ENCODE measurements at places on chromosomes 1 and 21.
A peak's percentile ranks its signal among the peaks of the same experiment; 100 is the strongest.

GRCh38 chr1:2586154-2587070 lies at the start of gene PRXL2B:
Gene PRXL2B (plus strand): TSS chr1:2586777. CDS start chr1:2586886, 109 bp downstream.
- peak; percentile 98 for DNase-seq

- peak; percentile 61 for DNase-seq
Observed at GRCh38 chr1:109499661-109500536, 6.0 kb downstream of the CYB561D1 start.

- no peak for DNase-seq
Observed at GRCh38 chr1:180237869-180238476, 7.9 kb downstream of the LHX4 start.

DNA sequence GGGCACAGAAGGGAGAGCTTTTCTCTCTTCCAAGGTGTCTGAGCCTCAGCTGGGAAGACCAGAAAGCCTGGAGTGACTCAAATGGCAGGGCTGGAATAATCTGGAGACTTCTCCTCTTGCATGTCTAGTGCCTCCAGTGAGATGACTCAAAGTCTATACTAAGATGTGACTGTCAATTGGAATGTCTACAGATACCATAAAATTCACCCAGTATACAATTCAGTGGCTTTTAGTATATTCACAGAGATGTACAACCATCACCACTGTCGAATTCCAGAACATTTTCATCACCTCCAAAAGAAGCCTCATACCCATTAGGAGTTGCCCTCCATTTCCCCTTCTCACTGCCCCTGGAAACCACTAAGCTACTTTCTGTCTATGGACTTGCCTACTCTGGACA lies 47.9 kb upstream of the CNN3 start:
- DNase-seq: peak; percentile 83

DNA sequence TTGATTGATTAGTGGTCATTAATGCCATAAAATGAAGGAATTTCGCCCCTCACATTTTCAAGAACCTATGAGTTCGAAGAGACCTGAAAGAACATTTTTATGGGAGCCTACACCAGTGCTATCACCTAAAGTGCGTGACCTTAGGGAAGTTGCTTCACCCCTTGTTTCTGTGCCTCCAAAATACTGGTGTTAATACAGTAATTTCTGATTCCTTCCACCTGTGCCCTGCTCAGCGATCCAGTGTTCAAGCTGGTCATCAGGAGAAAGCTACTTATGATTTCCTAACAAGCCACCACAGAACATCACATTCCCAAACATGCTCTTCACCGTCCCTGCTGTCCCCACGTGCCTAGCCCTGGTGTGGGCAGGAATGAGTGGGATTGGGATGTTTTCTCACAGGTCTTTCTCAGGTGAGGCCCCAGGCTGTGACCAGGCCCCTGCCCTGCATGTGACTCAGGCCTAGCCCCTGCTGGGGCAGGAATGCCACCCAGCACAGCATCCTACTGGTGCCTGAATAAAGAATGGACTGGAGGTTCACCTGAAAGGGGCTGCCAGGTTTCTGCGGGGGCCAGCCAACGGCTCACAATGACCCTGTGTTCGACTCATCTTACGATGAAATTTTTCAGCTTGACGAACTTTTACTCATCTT lies 60.3 kb downstream of the CD247 start:
- DNase-seq: no peak

- no peak for DNase-seq
Observed at GRCh38 chr1:162561616-162562469, at the start of gene UAP1. Gene UAP1 (plus strand): TSS chr1:162561722. CDS start chr1:162566069, 4,347 bp downstream.

GRCh38 chr21:36456729-36457414 lies 23.1 kb downstream of the CLDN14 start:
- peak; percentile 42 for DNase-seq

- DNase-seq: peak; percentile 49
Observed at GRCh38 chr1:16013220-16013907, 4.5 kb downstream of the HSPB7 start.

- DNase-seq: no peak
Observed at GRCh38 chr21:34826836-34827235, 158.0 kb downstream of the CLIC6 start.

DNA sequence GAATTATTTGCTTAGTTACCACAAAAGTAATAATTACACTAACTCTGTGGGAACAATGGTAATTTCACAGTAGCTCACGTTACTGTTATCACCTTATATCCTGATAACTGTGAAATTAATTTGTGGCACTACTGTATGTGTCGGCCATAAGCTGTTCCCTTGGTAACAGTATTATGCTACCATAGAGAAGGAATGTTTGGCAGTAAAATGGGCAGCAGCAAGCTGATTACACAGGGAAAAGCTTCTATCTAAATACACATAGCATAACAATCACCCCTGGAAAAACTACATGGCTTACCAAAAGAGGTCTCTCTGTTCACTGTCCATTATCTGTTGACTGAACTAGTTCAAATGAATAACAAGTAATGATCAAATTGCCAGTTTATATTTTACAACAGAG lies 124.1 kb downstream of the DPYD start:
- no peak for DNase-seq

GRCh38 chr1:172977296-172978017 lies 73.3 kb downstream of the TNFSF18 start:
- peak; percentile 87 for DNase-seq

GRCh38 chr1:27591622-27592021 lies 12.3 kb downstream of the AHDC1 start:
- peak; percentile 54 for DNase-seq

- DNase-seq: no peak
Observed at GRCh38 chr1:29739176-29739575, 502.9 kb downstream of the PTPRU start.

DNA sequence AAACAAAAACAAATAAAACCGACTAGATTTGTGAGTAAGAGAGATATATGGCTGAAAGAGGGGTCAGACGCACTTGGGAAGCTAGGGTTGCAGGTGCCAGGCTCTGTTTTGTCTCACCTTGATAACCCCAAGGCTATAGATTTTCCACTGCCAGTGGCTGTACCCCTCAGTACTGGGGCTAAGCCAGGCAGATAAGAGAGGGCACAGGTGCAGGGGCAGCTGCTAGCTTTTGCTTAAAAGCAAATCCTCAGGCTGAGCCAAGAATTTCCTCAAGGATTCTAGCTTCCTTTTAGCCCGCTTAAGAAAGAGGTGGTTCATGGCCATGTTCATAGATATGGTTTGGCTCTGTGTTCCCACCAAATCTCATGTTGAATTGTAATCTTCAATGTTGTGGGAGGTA lies 57.9 kb downstream of the OVGP1 start:
- DNase-seq: no peak

DNA sequence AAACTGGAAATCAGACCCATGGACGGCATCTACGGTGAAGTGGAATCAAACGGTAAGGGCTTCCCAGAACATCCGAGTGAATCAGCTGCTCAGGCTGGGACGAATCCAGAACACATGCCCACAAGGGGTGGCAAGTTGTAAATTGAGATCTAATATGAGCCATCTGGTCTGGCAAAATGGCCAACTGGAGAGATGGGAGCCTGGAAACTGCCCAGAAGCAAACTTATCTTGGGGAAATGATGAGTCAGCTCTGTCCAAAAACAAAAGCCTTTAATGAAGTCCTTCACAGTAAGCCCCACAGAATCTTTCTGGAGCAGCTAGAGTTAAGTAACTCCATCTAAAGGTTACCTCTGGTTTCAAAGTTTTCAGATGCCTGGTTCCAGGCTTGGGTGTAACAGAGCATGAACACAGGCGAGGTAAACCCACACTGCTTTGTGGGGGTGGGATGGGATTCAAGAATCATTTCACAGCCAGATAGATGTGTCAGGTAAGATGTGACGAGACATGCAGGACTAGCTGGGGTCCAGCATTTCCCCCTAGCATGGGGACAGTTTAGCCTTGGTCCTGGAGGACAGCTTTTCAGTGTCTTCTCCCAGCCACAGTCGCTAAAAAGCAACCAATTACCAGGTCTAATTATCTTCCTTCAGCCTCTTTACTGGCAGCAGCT lies 10.5 kb upstream of the SRP9 start:
- DNase-seq: peak; percentile 97

DNA sequence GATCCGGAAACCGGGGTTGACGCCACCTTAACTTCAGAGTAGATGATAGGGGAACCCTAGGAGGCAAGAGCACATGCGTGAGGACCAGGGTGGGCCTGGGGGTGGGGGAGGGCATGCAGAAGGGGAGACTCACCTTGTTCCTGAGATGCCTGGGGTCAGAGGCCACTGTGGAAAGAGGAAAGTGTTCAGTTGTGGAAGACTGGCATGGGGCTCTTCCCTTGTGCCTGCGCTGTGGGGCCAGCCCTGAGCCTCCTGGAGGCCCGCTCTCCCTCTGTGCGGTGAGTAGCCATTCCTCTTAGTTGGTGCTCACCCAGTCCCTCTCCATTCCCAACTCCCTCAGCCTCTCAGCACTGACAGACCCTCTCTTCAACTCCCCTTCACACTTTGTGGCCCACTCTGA lies 36.6 kb downstream of the FCRL5 start:
- no peak for DNase-seq

DNA sequence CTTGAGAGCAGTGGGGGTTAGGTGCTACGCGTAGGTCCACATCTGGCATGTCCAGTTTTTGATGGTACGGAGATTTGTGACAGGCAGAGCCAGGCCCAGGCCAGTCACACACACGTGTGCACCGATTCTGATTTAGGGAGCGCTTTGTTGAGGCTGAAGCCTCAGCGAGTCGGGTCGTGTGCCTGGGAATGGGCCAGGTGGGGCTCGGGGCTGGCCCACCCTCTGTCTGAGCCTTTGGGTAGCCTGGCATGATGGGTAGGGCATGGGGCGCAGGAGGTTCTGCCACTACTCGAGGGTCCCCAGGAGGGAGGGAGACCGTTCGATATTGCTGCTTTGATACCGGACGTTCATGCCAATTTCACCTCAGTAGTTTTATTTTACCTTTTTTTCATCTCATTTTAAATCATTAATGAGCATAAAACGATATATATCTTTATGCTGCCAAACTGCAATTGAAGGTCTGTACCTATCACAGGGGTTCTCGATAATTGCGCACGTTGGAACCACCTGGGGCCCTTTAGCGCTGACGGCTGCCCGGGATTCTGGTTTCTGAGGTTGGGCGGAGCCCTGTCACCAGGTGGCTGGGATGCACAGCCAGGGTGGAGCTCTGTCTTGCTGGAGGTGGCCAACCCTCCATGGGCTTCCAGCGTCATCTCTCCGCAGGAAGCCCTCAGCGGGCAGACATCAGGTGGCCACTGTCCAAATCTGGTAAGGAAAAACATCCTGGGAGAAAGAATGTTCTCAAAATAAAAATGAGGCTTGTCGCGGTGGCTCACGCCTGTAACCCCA lies 71.9 kb downstream of the SCCPDH start:
- no peak for DNase-seq

- peak; percentile 72 for DNase-seq
Observed at GRCh38 chr1:169741666-169742394, 8.0 kb upstream of the SELE start.

- DNase-seq: no peak
Observed at GRCh38 chr1:244445320-244446181, 6.2 kb downstream of the ADSS2 start.

GRCh38 chr1:238111081-238111480 lies 220.4 kb upstream of the ZP4 start:
- DNase-seq: no peak

- peak; percentile 92 for DNase-seq
Observed at GRCh38 chr1:245860657-245861544, 646.2 kb downstream of the SMYD3 start.

GRCh38 chr1:157090771-157091170 lies 8.8 kb downstream of the ETV3L start:
- DNase-seq: no peak

- no peak for DNase-seq
Observed at GRCh38 chr1:207145401-207146058, 41.5 kb downstream of the C4BPA start.

DNA sequence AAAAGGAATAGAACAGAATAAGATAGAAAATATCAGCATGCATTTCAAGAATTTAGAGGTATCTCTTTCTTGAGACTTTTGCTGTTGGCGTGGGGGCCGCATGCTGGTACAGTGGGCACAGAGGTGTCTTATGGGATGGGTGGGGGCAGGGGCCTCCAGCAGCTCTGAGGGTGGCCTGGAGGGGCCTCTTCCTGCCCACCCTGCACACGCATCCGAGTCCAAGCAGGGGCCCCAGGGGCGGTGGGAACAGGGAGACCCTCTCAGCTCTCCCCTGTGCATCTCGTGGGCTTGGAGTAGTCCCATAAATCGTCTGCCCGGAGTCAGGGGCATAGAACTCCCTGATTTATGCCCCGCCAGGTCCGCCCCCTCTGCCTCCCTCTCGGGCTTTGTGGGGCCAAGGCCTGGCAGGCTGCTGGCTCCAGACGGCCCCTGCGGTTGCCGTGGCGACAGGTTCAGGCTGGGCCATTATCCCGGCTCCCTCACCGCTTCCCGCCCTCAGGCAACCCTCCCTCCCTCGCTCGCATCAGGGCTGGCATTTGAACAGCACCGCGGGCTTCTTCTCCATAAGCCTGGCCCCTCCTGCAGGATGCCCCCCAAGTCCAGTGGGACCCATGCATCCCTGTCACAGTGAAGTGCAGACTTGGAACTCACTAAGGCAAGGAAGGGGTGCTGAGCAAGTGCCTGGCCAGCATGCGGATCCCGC lies 133.2 kb upstream of the ZBTB40 start:
- DNase-seq: no peak

- no peak for DNase-seq
Observed at GRCh38 chr1:200362421-200362820, 47.4 kb downstream of the ZNF281 start.

GRCh38 chr1:173212952-173213491 lies 5.9 kb upstream of the TNFSF4 start:
- no peak for DNase-seq

DNA sequence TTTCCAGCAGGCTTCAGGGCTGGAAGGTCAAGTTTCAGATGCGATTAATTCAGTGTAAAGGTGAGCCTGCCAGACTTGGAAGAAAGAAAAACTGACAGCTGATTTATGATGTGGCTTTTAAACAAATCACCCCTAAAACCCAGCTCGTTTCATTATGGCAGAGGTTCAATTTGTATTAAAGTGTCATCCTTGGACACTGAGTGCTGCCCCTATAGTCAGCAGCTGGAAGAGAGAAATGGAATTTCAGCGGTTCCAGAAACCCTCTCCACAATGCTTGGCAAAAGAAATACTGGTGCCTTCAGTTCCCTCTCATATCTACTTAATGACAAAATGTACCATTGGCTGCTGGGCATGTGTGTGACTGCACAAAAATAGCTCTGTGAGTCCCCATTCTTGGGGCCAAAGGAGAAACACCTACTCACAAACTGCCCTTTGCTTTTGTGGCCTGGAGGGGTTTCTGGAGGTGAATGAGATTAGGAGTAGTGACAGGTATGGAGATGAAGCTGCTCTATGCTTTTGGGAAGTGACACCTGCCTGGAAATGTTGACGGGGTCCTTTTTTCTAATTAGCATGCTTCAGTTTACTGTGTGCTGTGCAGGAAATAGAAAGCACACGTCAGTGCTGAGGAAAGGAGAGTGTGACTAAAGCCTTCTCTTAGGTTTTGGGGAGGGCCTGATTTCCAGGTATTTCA lies 95.1 kb upstream of the TSPAN2 start:
- peak; percentile 66 for DNase-seq

DNA sequence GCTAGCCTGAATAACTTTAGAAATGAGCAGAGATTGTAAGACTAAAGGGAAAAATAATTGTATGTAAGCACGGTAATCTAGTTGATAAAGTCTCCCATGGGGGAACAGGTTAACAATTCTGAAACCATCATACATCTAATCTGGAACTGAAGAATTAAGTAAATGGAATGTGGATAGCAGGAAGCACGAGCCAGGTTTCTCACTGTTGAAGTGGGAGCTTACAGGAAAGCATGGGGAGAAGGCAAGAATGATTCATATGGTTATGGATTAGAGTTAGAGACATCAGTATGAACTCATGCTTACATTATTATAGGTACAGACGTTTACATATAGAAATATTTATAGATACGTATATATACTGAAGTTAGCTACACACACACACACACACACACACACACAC lies 83.0 kb downstream of the LEPR start:
- DNase-seq: no peak

- no peak for DNase-seq
Observed at GRCh38 chr1:156657741-156658319, 15.9 kb downstream of the BCAN start.
